ENCODE measurements at places on chromosomes 3 and 15.

GRCh38 chr15:80840182-80841130, 61.3 kb downstream of the CEMIP start:
- no peak for DNase-seq

GRCh38 chr3:57233799-57234198, 6.3 kb downstream of the APPL1 start:
- DNase-seq: no peak

GRCh38 chr3:136008221-136008620, 42.7 kb downstream of the PPP2R3A start:
- DNase-seq: no peak

DNA sequence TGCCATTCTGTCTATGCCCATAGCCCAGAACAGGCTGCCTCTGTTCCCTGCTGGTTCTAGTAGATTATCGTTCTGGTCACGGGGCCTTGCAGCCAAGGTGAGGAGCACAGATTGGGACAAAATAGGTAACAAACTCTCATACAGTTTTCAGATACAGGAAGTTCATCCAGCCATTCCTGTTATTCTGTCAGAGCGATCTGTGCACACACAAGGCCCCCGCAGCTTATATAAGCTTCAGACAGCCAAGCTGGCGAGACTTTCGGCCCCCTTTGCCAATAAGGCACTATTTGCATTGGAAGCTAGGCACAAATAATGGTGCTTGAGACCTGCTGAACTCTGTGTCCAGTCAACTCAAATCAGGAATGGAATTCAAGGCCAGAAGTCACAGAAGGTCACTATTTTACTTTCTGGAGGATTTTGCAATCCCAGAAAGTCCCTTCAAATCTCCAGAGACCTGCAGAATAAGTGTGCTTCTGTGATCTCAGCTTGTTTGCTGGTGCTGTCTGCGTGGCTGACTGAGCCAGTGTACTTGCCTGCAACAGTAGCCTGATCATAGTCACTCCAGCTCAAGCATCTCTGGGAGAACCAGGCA, 69.4 kb downstream of the BFSP2 start:
- DNase-seq: no peak

- DNase-seq: no peak
Observed at GRCh38 chr3:76726034-76726433, 313.9 kb upstream of the ROBO2 start.

DNA sequence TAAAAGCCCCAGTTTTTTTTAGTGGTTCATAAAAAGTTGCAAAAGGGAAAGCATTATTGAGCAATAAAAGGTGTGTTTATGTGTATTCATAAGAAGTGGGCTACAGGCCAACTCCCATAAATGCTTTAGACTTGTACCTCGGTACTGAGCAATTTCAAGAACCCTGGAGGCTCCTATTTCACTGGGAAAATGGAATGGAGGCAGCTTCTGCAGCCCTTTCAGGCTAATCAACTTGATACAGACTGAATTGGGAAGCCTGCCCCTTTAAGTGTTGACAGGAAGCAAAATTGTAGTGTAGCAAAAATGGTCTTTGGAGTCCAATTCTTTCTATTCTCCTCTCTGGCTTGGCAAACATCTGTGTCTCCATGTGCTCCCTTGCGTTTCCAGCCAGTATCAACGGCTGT, 118.8 kb downstream of the ECT2 start:
- DNase-seq: no peak

DNA sequence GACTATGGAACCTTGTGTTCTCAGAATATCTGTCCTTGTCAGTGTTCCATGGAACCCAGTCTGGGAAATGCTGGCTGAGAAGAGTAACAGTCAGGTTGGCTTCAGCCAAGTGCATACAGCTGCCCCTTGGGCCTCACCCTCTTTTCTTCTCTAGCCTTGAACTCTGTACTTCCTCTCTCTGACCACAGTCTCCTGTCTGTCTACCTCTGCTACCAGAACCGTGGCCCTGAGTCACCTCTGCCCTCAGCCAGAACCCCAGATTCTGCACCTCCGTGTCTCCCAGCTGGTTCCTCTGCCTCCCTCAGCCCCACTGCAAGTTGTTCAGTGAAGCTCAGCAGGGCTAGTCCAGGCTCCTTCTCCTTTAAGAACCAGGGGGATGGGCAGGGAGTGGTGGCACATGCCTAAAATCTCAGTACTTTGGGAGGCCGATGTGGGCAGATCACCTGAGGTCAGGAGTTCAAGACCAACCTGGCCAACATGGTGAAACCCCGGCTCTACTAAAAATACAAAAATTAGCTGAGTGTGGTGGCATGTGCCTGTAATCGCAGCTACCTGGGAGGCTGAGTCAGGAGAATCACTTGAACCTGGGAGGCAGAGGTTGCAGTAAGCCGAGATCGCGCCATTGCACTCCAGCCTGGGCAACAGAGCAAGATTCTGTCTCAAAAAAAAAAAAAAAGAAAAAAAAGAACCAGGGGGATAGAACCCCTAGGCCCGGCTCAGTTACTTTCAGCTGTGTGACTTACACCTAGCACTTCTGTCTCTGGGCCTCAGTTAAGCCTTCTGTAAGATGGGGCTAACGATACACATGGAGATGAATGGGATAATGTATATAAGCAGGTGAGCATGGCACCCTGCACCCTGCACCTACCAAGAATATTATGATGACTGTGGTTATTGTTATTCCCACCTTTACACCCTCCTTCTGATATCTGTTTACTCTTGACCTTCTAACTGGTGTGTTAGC, 24.3 kb upstream of the TATDN2 start:
- peak; percentile 63 for DNase-seq

DNA sequence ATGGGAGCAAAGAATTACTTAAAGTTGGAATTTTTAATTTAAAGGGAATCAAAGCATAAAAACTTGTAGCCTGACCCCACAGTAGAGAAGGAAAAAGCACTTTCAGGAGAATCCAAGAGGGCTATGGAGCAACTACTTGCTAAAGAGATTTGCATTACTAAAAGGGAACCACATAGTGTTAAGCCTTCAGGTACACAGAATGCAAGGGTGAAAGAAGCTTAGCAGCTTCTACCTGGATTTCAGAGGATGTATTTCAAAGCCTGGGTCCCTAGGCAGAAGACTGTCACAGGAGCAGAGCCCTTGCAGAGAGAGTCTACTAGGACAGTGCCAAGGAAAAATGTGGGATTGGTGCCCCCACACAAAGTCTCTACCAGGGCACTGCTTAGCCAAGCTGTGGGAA, 575.0 kb downstream of the GBE1 start:
- DNase-seq: no peak

DNA sequence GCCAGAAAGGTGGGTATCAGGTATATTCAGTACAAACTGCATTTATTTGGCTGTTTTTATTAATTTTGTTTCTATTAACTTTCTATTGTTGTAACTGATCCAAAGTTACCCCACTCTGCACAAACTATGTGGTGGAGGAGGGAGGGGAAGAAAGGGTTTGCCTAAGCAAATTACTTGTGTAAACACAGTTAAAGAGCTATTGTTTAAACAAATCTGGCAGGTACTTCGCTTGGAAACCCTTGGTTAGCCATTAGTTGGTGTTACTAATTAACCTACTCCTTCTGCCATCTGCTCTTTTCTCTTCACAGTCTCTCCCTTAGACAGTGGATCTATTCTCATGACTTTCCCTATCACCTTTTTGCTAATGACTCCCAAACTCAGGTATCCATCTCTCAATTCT, 328.4 kb upstream of the NECTIN3 start:
- no peak for DNase-seq

GRCh38 chr3:8503461-8503860, 1.8 kb downstream of the LMCD1 start:
- DNase-seq: no peak

GRCh38 chr3:86837871-86838270, 153.1 kb downstream of the VGLL3 start:
- DNase-seq: no peak

- DNase-seq: no peak
Observed at GRCh38 chr3:49133226-49133951, 539 bp upstream of the LAMB2 start.

DNA sequence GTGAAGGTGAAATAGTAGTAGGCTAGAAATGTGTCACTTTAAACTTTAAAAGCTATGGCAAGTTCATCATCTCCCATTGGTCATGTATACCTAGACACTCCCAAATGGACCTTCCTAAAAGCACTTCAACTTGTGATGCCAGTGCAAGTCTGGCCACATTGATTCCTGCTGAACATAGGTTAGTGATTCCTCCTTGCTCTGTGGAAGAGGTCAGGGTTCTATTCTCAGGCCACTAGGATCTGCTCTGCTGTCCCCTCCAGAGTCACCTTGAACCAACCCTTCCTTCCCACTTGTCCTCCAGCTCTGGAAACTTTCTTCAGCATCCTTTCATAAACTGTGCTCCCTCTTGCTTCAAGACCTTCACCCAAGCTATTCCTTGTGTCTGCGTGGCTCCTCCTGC, 301.7 kb downstream of the RPLP1 start:
- no peak for DNase-seq

DNA sequence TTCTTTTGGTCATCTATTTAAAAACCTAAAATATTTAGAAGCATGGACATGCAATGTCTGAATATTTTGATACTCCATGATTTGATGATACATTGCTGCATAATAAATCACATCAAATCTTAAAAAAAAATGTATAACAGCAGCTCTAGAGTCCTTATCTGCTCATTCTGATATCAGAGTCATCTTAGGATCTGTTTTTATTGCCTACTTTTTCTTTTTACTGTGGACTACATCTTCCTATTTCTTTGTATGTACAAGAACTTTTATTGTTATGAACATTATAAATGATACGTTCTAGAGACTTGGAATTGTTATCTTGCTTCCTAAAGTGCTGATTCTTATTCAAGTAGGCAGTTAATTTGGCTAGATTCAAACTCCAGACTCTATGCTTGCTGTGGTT, 72.7 kb downstream of the IQCH start:
- DNase-seq: no peak

GRCh38 chr3:179991883-179992282, 44.9 kb downstream of the PEX5L start:
- no peak for DNase-seq

DNA sequence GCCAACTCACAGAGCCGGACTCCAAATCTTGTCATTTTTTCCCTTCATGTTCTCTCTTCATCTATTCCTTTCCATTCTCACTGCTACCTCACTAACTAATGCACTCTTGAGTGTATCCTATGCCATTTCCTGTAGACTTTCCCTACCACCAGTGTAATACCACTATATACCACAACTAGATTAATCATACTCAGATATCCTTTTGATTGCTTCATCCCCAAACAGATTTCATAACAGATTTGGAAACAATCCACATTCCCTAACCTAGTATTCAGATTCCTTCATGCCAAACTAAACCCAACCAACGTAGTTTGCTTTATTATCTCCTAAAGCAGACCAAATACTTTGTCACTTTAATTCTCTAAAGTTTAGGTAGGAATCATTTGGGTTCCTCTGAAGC, 2.6 kb upstream of the PLOD2 start:
- DNase-seq: no peak

GRCh38 chr3:43704697-43705096, 14.0 kb downstream of the ABHD5 start:
- no peak for DNase-seq

DNA sequence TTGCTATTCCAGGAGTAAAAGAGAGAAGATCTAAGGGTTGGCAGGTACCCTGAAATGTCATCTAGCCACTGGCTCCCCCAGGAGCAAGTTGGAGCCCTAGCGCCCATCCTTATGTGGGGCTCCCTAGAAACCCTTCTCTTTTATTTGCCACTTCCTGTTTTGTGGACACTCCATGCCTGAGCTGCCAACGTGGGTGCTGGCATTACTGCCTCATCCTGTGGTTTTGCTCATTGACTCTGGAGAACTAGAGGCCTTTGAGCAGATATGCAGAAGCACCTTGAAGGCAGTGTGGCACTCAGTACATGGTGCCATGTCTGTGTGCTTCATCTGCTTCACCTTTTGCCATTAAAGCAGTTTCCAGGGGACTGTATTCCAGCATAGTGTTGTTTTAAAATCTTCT, 8.1 kb downstream of the EDEM1 start:
- DNase-seq: peak; percentile 33

GRCh38 chr3:151625086-151625485, 108.6 kb upstream of the AADACL2 start:
- no peak for DNase-seq

- DNase-seq: no peak
Observed at GRCh38 chr3:131216330-131216729, 165.2 kb upstream of the NUDT16 start.

DNA sequence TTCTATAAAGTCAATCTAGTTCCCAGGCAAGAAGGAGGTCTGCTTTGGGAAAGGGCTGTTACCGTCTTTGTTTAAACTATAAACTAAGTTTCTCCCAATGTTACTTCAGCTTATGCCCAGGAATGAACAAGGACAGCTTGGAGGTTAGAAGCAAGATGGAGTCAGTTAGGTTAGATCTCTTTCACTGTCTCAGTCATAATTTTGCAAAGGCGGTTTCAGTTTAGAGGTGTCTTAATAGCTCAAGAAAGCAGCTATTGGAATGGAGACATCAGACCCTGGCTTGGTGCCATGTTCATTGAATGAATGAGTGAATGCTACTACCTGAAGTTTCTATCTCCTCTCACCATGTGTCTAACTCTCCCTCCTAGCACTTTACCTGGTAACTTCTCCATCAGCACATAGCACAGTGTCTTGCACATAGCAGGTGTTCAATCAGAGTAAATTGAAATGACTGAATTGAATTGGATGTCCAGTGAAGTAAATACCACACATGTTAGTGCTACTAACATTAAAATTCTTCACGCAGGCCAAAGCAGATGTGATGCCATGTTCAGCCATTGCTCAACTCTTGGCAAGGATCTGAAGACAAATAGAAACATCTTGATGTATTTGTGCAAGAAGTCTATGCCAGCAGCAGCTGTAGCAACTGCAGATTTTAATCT, 28.2 kb downstream of the CLEC3B start:
- no peak for DNase-seq

- no peak for DNase-seq
Observed at GRCh38 chr15:27222479-27222878, 251.5 kb downstream of the GABRG3 start.

GRCh38 chr3:37441689-37442088, 267.3 kb upstream of the LRRFIP2 start:
- DNase-seq: no peak

DNA sequence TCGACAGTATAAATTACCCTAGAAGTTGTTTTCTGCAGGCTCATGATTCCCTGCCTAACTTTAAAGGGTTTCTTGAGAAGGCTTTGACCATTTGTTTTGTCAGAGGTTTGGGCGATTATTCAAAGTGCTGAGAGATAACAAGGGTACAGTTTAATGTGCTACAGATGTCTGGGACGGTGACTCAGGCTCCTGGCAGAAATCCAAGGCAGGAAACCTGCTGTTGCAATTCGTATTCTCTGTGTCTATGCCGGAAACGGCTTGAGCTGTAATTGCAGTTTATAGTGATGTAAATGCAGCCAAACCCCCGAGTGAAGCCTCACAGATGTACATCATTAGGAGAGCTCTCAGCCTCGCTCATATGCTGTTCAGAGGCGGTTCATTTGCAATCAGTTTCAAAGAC, 65.6 kb downstream of the SYNPR start:
- DNase-seq: no peak
